ENCODE measurements at places on chromosomes 16 and 17.

DNA sequence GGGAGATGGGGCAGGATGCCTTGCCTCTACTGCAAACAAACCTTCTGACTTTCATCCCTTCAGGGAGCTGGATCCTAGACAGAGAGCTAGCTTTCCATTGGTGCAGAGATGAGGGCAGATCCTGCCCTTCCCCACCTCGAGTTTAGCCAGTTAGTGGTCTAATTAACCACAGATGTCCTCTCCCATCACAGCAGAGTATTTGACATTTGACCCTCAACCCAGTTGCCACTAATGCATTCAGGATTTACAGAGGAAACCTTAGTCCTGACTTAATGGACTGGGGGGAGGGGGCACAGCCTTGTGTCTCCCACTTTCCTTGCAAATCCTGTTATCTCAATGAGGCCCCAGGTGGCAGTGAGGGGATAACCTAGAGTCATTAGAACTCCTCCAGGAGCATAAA lies 10.2 kb downstream of the PIP4K2B start:
- peak; percentile 38 for DNase-seq

- no peak for DNase-seq
These were observed 3.8 kb upstream of the ANKFN1 start for GRCh38 chr17:56149266-56150036.

DNA sequence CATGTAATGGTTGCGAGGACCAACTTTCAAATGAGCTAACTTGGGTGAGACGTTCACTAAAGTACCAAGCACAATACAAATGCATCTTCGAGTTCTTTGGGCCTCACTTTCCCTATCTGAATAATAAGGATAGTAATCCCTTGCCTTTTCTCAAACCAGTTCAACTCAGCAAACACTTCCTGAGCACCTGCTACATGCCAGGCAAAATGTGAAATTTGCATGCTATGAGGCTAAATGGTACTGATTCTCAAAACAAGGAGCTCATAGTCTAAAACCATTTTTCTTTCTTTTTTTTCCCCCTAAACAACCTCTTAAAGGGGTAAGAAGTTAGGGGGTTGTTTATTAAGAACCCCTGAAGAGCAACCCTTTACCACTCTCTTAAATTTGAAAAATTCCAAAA lies 101.4 kb upstream of the HLF start:
- DNase-seq = no peak

GRCh38 chr16:73326770-73327470 lies 279.0 kb upstream of the ZFHX3 start:
- no peak for DNase-seq

GRCh38 chr17:48016112-48016511 lies 21.5 kb downstream of the COPZ2 start:
- DNase-seq = no peak

DNA sequence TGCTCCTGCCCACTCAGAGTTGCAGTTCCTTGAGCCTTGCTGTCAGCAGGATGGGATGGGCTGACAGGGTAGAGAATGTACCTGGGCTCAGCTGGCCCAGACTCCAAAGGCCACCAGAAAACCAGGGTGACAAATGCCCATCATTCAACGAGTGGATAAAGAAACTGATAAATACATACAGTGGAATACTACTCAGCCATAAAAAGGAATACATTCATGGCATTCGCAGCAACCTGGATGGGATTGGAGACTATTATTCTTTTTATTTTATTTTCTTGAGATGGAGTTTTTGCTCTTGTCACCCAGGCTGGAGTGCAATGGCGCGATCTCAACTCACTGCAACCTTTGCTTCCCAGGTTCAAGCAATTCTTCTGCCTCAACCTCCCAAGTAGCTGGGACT lies 19.9 kb downstream of the SGSM2 start:
- no peak for DNase-seq

DNA sequence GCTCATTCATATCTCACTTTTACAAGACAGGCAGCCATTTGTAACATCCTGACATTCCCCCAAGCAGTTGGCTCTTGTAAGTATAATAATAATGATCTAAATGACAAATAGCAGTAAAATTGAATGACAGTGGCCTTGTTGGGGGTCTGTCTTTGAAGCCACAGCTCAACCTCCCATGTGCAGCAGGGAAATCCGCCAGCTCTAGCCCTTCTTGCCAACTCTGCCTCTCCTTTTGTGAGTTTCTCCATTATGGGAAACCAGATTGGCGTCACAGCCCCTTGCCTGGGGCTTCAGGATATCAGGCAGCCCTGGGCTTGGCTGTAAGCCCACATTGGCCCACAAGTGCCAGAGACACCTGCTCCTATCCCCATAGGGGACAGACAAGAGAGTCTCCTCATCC lies 70.4 kb upstream of the CACNG5 start:
- no peak for DNase-seq

- no peak for DNase-seq
These were observed 267.8 kb downstream of the FOXL1 start for GRCh38 chr16:86846136-86846535.

DNA sequence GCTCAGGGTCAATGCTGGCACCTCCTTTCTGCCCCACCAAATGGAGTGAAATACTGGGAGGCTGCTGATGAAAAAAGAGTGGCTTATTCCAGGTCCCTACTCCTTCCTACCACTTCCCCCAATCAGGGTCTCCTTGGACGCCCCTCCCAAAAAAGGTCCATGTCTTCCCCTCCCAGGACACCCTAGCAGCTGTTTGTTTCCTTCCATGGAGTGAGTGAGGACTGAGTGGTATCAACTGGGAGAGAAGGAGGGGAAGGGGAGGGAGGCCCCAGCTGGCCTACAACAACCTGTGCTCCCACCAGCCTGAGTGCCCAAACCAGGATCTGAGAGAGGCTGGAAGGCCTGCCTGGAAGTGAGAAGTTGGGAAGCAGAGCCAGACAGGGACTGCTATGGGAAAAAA lies 28.7 kb upstream of the NGFR start:
- no peak for DNase-seq
